ENCODE measurements at places on chromosomes 7 and 10.

- no peak for DNase-seq
Observed at GRCh38 chr10:89309156-89310055, 7.6 kb downstream of the IFIT2 start.

DNA sequence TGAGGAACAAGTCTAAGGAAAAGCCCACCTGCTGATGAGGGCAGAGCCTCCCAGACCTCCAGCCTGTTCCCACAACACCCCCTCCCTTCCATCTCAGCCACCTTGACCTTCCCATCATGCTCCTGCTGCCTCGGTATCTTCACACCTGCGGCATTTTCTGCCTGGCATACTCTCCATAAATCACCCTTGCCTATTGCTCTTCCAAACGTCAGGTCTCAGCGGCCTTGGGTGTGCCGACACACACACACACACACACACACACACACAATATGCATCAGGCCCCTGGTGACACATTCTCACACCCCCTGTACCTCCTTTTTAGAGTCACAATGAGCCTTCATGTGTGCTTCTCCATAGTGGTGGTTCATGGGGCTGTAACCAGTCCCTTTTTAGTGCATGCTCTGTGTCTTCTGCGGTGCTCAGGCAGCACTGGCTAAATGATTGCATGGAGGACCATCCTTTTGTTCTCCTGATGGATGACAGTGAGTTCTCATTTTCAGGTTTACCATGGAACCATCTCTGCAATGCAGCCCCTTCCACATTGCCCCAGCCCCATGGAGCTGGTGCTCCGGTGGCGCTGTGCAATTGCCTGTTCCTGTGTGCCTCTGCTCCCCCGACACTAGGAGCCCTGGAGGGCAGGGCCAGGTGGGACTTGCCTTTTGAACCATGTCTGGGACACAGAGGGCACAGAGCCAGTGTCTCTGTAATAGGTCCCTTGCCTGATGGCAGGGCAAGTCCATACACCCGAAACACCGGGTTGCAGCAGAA lies 4.5 kb downstream of the ADIRF start:
- DNase-seq: no peak

- DNase-seq: no peak
Observed at GRCh38 chr7:106986450-106986977, 58.0 kb upstream of the PRKAR2B start.

- DNase-seq: no peak
Observed at GRCh38 chr10:13669901-13670300, 83.1 kb downstream of the PRPF18 start.

GRCh38 chr7:114242992-114243507 lies 171.6 kb upstream of the FOXP2 start:
- DNase-seq: no peak

GRCh38 chr7:16755397-16755796 lies 1.8 kb downstream of the TSPAN13 start:
- no peak for DNase-seq

- peak; percentile 47 for DNase-seq
Observed at GRCh38 chr10:130301021-130301892, 165.1 kb downstream of the GLRX3 start.

- no peak for DNase-seq
Observed at GRCh38 chr7:12941512-12941911, 254.1 kb downstream of the ARL4A start.

DNA sequence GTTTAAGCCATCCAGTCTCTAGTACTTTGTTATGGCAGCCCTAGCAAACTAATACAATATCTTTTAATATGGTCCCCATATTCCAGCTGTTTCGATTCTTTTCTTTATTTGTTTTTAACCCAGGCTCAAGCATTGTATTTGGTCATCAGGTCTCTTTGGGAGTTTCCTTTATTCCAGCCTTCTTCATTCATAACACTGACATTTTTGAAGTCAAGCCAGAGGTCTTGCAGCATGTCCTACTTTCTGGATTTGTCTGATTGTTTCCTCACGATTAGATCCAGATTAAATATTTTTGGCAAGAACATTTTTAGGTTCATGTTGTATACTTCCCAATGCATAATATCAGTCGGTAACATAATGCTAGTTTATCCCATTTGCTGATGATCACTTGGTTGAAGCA lies 11.8 kb downstream of the SLC25A13 start:
- DNase-seq: no peak

DNA sequence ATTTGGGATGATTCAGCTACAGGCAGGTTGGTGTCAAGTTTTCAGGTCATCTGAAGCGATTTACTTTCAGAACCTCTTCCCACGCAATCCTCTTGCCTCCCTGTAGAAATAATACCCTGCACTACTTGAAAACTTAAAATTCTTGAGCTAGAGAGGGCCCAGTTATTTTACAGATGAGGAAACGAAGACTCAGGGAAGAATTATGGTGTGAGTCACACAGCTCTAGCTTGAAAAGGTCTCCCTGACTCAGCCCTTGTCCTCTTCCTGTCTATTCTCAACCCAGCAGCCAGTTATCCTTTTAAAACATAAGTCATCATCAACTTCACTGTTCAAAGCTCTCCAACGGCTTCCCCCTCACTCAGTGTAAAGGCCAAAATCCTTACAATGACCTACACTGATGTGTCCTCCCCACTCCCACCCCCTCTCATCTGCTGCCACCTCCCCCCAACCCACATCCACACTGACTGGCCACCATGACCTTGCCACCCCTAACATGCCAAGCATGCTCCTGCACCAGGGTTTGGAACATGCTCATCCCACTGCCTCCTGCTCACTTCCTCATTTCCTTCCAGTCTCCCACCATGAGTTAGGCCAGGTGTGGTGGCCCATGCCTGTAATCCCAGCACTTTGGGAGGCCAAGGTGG lies 3.4 kb downstream of the DNMBP start:
- DNase-seq: peak; percentile 21

All from activated CD4-positive, alpha-beta T cell treated with anti-CD3 and anti-CD28 coated beads for 4 hours (primary cell).